ENCODE measurements at places on chromosomes 2 and 18.

GRCh38 chr2:114068438-114068837, 178.5 kb downstream of the ACTR3 start:
- peak; percentile 20 for DNase-seq

DNA sequence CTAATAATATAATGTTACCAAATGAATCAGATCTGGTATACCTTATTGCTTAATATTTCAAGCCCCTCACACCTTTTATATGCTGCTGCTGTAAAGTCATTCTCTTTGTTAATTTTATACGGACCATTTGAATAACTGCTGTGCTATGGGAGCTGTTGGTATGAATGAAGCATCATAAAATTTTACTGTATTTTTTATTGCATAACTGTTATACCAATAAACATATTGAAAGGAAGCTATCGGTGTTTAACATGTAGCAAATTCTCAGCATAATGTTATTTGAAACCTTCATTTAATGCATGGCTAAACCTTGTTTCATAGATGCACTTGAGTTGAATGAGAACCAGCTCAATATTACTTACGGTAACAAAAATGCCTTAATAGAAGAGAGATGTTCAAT, 1040.3 kb downstream of the SOCS6 start:
- DNase-seq: no peak

DNA sequence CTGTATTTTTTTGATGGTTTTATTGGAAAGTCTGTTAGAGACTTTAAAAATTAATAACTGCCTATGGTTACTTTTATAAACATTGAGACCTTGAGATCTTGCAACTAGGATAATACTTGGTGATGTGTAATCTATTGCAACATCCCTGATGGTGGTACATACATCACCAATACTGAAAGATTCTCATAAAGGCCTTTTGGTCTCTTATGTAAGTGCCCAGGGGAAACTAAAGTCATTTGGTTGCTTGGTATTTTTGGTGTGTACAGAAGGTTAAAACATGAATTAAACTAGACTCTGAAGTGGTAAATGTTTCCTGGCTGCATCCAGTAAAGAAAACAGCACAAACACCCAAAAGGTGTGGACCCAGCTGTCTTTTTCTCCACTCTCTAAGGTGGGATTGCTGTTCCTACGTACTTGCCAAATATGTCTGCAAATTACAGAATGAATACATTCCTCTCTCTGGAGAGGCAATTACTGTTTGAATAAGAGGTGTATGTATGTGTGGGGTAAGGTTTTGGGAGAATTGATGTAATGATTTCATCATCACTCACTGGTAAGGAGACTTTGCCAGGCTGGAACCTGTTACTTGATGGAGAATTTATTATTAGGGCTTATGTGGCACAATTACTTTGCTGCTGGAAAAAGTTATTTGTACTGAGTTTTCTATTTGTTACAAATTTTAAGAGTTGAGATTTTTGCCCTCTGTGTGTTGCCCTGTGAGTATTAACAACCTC, 3.6 kb downstream of the B3GNT2 start:
- DNase-seq: no peak

DNA sequence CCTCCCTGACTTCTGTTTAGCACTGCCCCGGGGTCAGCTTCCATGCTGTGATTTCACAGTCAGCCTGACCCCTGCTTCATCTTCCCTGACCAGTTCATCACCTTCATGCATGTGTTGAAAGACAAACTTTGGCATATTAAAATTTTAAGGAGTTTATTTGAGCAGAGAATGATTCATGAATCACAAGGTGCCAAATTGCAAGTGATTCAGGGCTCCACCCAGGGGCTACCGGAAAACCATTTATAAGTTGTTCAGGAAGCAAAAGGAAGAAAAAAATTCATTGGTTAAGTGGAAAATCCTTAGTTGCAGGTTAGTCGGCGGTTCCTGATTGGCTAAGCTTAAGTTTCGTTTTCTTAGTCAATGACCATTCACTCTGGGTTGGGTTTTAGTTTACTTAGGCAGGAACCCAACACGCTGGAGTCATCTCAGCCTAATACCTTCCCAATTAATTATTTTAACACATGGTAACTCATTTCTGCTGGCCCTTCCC, 10.6 kb downstream of the IL1F10 start:
- no peak for DNase-seq

DNA sequence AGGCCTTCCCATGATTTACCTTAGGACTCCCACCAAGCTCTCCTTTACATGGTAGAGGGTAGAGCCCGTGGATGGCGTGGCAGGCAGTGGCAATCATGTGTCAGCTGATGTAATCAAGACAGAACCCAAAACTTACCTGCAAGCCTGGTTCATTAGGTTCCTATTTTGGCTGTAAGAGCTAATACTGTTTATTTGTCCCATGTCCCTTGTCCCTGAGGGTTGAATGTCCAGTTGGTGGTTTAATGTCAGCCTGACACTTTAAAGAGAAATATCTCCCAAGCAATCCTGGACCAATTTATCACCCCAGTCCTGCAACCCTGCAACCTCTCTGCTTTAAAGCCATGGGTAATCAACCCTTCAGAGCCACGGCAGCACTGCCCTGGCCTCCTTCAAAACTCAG, 6.0 kb upstream of the FABP1 start:
- DNase-seq: no peak

GRCh38 chr2:173658946-173659371, 304.3 kb downstream of the CDCA7 start:
- DNase-seq: no peak

GRCh38 chr2:16664052-16664731, 1.4 kb downstream of the CYRIA start:
- no peak for DNase-seq

GRCh38 chr2:152083202-152083875, 15.5 kb downstream of the CACNB4 start:
- no peak for DNase-seq

GRCh38 chr2:190452433-190452832, 44.3 kb downstream of the MFSD6 start:
- DNase-seq: no peak

DNA sequence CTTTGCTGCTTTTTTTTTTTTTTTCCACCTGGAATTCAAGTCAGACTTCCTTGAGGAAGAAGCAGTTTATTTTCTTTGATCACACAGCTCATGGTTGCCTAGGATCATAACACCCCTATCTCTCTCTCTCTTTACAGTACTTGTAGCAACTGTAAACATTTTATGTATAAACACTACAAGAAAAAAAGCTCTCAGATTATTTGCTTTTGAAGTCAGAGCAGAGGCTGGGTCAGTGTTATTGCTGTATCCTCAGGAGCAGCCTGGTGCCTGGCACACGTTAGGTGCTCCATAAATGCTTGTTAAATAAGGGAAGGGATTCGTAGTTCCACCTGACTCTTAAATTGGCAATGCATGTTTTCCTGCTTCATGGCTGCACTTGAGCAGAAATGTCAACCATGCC, 221.2 kb downstream of the TGIF1 start:
- DNase-seq: no peak

DNA sequence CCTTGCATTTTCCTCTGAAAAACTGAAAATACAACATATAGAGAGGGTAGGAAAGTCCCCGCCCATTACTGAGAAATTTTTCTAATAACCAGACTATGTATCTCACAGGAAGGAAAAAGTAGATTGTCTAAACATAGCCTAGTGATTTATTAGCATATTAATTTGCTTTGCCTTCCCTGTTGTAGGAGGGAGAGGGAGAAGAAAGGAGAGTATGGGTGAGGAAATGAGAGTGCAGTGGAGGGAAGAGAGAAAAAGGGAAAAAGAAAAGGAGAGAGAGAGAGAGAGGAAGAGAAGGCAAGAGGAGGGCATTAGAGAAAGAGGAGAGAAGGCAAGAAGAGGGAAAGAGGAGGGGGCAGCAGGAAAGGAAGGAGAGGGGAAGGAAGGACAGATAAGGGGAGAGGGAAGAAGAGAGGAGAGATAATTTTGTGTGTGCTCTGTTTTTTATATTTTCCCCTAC, 3.6 kb upstream of the KYNU start:
- no peak for DNase-seq

DNA sequence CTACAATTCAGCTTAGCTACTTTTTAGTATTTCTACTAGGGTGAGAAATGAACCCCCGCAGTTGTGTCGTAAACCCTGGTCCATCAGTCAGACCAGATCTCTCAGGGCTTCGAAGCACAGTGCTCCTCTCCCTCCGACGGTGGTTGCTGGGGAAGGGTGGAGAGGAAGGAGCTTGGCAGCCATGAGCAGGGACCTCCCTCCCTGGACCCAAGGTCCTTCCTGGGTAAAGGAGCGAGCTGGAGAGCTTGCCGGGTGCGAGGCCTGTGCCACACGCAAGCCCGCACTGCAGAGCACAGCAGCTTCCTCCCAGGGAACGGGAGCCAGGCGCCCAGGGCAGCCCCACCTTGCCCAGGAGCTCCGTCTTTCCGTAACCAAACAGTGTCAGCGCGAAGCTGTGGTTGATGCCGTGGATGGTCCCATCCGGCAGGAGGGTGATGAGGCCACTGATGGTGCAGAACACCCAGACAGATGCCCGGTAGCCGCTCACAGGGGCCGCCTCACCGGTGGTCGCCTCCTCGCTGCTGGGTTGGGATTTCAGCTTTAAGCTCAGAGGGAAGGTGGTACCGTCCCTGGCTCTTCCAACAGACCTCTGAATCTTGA, 12.5 kb downstream of the PASK start:
- DNase-seq: no peak

DNA sequence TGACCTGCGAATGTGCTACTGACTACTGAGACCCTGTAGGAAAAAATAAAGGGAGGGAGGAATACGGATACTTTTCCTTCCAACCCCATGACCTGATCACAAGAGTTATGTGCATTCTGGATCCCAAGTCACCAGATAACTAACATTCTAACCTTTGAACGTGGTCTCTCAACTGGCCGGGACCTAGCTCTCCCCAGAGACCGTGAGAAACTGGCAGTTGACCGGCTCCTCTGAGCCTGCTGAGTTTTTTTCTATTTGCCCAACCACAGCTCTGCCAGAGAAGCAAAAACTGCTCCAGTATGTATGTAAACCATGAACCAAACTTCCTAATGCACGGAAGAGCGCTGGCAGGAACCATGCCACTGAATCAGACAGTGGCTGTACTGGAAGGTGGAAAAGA, 47.5 kb upstream of the PTMA start:
- no peak for DNase-seq

- DNase-seq: peak; percentile 50
Observed at GRCh38 chr2:70995426-70995729, 705 bp upstream of the TEX261 start.

- no peak for DNase-seq
Observed at GRCh38 chr18:74063023-74063422, 84.6 kb downstream of the FBXO15 start.

DNA sequence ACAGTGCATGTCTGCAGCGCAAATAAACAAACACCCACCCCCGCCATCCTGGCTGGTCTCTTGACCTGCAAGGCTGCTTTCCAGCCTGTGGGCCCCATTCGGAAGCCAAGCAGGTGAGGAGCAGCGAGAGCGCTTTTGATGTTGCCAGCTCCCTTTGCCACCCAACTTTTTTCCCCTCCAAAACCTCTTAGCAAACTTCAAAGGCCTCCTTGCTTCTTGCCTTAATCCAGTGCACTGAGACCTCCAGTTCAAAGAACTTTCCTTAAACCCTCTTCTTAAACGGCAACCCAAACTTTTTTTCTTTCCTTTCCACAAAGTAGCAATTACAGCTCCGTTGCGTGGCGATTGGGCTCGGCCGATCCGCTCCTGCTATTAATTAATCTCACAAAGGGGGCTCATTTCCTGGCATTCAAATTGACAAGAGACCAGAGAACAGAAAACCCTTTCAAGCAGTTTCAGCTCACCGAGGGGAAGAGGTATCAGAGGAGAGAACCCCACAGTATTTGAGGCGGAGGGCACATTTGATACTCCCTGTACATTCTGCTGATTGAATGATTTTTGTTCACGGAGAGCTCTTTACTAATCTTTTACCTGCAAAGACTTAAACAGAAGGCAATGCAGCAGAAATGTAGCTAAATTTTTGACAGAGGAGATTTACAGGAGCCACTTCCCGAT, 531.4 kb downstream of the TMEM182 start:
- DNase-seq: no peak

GRCh38 chr2:70073493-70073892, 13.8 kb upstream of the PCBP1 start:
- DNase-seq: no peak

DNA sequence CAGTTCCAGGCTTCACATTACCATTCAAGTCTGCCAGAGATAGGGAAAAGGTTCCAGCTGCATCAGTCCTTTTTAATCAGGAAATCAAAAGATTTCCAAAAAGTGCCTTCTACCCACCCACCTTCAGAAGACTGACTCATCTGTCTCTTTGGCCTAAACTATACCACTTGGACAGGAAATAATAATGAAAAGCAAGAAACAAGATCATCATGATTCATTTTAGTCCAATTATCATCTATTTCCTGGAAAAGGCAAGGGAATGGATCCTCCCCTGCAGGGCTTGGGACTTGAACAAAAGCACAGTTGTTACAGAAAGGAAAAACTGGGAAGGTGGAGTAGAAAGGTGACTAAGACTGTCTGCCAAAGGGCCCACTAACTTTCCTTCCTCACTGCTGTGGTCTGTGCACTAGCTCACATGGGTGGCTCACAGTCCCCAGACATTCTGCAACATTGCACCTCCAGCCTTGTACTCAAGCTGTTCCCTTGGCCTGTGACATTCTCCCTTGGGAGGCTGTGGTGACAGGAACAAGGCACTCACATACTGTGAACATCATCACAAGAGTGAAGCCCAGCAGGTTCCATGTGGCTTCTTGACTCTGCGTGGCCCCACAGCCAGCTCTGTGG, 75.3 kb downstream of the VSNL1 start:
- no peak for DNase-seq

- no peak for DNase-seq
Observed at GRCh38 chr2:201933792-201934237, 99.8 kb upstream of the FZD7 start.

- no peak for DNase-seq
Observed at GRCh38 chr18:25298853-25299274, 53.1 kb downstream of the ZNF521 start.

DNA sequence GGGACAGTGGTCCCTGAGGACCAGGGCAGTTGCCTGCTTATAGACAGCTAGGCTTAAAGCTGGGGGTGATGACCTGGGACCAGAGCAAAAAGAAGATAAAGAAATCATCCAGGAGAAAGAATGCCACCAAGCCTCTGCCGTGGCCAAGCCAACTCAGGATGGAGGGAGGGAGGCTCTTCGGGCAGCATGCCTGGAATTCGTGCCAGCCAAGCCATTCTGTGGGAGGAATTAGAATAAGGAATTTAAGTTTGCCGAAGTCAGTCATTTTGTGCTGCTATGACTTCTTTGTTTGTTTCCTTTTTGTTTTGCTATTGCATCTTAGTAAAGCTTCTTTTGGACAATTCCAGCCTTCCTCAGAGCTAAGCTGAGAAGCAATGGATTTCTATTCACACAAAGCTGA, 124.1 kb downstream of the EN1 start:
- no peak for DNase-seq
